ENCODE measurements at places on chromosomes 5 and 9. TPM values are rescaled to one million over a fixed set of nuclear protein-coding genes. Genes with fewer than 3 reads are reported as not detected.

TUSC1 gene
- polyA plus RNA-seq = 5.6 TPM

DNA sequence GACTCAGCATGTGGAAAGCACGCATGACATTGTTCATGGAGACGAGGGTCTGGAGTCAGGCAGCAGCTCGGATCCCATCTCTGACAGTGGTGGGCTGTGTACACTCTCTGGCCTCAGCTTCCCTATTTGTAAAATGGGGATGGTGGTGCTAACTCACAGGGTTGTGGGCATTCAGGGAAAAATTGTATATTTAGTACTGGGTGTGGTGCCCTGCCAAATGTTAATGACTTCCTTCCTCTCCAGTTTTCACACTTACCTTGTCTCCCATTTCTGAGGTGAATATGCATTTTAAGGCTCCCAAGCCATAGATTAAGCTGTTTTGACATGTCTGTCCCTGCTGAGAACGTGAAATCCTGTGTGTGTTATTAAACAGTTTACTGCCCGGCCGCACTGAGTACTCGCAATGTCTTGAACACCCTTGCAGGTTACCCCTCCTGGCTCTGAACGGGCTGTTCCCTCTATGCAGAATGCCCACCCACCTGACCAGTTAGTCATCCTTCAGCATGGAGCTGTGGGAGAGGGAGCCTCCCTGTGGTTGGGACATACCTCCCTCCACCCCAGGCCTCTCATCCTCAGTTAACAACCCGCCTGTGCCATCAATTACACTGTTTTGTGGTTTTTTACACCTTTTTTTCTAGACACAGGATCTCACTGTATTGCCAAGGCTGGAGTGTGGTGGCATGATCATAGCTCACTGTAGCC is 25.8 kb downstream of the TJP2 start:
- DNase-seq = no peak

GRCh38 chr5:1392261-1392660 is 47.4 kb upstream of the CLPTM1L start:
- DNase-seq = no peak

GRCh38 chr5:28561522-28561921 is 1523.1 kb upstream of the CDH9 start:
- DNase-seq = no peak

DNA sequence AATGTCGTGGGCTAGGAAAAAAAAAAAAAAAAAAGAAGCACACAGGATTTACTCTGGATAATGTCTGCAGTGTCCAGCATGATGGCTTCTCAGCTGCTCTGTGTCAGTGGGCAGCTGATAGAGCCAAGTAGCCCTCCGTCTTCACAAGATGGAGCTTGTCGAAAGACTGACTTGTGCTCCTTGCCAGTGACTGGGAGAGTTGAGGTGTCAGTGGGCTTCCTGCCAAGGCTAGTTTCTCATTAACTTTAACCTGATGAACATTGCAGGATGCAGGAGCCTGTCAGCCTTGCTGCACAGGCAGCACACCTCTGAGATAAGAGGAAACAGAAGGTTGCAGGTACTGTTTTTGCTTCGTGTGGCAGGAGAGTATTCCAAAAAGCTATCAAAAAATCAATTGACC is 171.4 kb upstream of the SGCD start:
- DNase-seq = no peak

- DNase-seq = no peak
These were observed 496.6 kb downstream of the CTNND2 start for GRCh38 chr5:11407556-11408145.

GRCh38 chr9:128729302-128729701 is 5.4 kb upstream of the ZDHHC12 start:
- DNase-seq = no peak

GRCh38 chr9:9913276-9913832 is 699.4 kb downstream of the PTPRD start:
- DNase-seq = no peak

DNA sequence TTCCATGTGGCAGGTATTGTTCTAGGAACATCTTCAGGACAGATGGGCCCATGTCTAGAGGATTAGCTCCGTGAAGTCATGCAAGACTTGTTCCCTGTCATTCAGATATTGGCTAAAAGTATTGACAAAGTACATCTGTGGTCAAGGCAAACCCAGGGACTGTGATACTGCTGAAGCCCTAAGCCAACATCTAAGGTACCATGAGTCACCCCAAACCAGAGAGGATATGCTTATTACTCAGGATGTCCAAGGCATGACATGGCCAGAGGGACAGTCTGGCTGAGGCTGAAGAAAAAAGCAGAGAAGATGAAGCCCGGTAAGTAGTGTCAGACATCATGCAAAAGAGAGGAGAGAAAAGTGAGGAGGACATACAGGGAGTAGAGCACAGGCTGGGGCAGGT is 31.0 kb downstream of the HMHB1 start:
- DNase-seq = no peak

DAB2IP gene
- 28.6 TPM for polyA plus RNA-seq

GRCh38 chr5:122775550-122776542 is 966 bp downstream of the SNX2 start:
- no peak for DNase-seq

- no peak for DNase-seq
These were observed 40.3 kb downstream of the UBE2D2 start for GRCh38 chr5:139601429-139601828.

GRCh38 chr9:89042984-89043383 is 51.7 kb downstream of the S1PR3 start:
- no peak for DNase-seq

- no peak for DNase-seq
These were observed 2.0 kb downstream of the GALNT12 start for GRCh38 chr9:98809311-98810101.

SPINK7 gene
- polyA plus RNA-seq = 0.87 TPM

BTNL8 gene
- not detected for polyA plus RNA-seq

- no peak for DNase-seq
These were observed 161.9 kb downstream of the TAF11L14 start for GRCh38 chr5:17796142-17796541.

DNA sequence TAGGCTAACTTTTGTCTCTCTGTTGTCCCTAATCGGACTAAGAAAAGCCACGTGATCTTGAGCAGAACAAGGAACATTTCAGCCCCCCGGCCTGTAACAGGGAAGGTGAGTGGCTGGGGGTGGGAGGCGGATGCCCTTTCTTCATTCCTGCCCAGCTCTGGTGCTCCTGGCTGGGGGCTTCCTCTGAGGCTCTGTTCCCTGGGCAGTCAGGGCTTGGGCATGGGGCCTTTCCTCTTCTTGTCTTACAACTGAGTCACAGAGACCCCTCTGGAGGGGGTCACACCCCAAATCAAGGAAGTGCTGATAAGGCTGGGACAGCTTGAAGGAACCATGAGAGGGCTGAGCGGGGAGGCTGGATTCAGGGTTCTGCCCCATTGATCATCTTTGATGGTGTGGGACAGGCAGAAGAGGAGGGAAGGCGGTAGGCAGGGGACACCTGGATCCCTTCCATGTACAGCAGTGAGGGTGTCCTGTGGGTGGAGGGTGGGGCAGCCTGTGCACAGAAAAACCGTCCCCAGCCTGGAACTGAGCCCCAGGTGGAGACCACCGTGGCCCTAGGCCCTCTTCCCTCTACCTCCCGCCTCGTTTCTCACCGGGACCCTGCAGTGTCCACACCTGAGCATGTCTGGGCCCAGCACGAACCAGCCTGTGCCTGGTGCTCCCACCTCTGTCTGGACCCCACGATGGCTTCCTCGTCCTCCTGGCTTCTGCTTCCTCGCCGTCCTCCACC is 257.7 kb upstream of the IRX1 start:
- no peak for DNase-seq

DNA sequence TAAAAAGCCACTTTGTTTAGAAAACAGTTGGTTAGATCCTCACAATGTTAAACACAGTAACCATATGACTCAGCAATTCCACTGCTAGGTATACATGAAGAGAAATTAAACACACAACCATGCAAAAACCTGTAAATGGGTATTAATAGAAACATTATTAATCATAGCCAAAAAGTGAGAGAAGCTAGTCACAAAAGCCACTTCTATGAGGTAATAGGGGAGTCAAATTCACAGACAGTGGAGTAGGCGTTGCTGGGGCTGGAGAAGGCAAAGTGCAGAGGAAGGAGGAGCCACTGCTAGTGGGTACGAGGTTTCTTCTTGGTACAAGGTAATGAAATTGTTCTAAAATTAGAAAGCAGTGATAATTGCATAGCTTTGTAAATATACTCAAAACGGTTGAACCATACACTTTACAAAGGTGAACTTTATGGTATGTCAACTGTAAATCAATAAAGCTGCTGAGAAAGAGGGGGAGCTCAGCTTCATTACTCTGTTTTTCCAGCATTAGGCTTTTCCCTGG is 364.4 kb downstream of the GADD45G start:
- DNase-seq = no peak

- DNase-seq = no peak
These were observed 1.1 kb upstream of the GABRP start for GRCh38 chr5:170782438-170782837.

DNA sequence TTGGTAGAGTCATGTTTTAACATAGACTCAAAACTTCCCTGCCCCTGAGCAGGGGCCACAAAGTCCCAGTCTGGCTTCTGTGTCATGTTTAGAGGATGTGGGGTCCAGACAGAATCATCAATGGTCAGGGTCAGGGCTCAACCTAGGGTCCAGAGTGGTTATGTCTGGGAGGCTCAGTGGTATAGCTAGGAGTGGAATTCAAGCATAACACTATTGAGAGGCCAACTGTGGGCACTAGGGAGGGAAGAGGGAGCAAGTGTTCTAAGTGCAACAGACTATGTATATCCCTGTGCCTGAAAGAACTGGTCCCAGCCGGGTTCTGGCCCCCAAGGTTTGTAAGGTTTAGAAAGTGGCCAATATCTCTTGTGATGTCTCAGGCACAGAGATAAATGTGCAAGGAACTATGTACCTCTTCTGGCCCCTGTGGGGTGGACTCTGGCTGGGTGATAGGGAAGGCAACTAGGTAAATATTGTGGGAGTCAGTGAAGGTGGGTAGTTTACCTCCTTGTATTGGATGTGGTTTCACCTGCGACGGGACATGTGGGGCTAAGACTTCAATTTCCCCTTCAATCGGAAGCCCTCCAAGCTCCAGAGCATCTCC is 14.0 kb downstream of the MYORG start:
- DNase-seq = no peak

DMGDH gene
- polyA plus RNA-seq = 0.13 TPM

DNA sequence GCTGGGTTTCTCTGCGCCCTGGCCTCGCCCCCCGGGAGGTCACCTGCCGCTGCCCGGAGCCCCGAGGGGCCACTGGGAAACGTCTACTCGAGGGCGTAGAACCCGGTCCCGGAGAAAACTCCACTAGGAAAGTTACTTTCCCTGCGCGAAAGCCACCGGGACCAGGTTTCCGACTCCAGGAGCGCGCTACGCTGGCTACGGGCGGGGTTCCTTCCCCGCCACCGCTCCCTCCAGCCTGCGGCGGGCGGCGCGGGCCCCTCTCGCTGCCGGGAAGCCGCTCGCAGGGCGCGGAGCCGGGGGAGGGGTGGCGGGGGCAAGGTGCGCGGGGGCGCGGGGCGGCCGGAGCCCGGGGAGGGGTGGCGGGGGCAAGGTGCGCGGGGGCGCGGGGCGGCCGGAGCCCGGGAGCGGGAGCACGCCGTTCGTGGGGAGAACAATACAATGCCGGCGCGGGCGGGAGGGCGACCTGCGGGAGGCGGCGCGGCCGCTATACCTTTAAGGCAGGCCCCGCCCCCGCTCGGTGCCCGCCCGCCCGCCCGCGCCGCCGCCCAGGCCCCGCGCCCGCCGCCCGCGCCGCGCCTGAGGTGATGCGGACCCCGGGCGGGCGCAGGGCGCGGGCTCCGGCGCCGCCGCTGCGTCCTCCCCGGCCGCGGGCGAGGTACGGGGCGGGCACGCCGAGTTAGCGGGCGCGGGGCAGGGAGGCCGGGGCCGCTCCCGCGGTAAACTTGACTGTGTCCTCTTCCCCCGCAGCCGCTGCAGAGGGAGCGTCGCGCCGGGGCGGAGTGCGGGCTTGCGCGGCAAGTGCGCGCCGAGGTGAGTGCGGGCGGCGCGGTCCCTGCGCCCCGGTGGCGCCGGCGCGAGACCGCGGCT is 278.1 kb downstream of the AOPEP start:
- no peak for DNase-seq

DMRT3 gene
- polyA plus RNA-seq = not detected

DNA sequence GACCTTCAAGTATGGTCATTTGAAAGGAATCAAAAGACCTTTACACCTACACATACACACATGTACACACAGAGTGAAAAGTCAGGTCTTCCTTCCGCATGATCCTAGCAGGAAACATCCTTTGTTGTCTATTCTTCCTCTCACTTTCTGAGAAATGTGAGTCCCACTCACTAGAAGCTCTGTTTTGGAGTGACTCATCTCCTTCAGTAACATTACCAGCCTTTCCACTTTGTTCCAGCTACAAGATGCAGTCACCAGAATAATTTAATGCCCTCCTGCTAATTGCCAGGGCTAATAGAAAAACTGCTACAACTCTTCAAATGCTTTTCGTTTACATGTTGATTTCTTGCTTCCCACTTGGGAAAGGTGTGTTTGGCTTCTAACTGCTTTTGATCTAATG is 417.3 kb downstream of the RASEF start:
- no peak for DNase-seq

HK3 gene
- polyA plus RNA-seq = not detected

STKLD1 gene
- not detected for polyA plus RNA-seq

GRCh38 chr9:89427621-89428221 is 70.2 kb downstream of the SEMA4D start:
- DNase-seq = no peak

FOXD4L6 gene
- polyA plus RNA-seq = 0.03 TPM

DNA sequence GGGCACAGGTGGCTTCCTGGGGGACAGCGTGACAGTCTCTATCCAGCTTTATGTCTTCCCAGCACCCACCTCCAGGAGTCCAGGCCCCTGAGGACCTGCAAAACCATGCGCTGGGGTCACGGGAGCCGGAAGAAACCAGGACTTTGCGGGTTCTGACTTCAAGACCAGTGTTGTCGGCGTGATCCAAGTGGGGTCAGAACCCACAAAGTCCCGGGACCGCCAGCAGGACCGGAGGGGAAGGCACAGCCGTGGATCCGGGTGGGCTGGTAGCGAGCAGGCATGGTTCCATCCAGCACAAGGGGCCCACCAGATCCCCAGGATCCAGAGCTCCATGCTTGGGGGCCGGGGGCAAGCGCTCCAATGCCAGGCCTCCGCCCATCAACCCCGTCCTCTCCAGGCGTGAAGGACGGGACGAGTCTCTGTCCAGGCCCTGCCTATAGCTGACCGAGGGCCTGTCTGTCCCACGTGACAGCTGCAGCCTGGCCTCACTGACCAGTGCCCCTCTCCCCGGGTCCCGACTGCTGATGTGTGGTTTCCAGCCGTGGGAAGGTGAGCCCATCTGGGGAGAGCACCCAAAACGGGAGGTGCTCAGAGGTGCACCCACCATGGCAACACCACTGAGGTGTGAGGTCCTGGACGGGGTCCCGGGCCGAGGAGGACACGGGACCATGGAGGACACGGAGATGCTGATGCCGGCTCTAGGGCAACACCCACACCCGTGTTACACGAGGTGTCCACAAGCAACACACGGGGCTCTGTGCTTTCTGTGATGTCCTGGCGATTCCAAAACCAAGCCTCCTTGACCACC is 48.9 kb downstream of the SLC12A7 start:
- no peak for DNase-seq

COX7C gene
- polyA plus RNA-seq = 764 TPM

DNA sequence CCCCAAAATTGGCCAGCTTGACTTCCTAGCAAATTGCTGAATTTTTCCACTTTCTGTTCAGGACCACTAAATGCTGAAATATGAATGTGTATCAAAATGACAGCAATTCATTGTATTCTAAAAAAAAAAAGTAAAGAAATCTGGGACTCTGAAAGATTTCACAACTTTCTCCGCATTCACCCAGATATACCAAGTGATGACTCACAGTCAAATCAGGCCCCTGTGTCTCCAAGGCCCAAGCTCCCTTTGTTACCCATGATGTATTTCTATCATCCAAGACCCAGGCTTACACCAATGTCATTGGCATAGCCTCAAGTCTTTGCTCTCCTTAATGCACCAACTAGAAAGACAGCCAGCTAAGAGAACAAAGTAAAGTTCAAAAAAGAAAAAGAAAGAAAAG is 493.9 kb downstream of the NTRK2 start:
- DNase-seq = no peak
